ENCODE measurements at places on chromosomes 5 and 9.

DNA sequence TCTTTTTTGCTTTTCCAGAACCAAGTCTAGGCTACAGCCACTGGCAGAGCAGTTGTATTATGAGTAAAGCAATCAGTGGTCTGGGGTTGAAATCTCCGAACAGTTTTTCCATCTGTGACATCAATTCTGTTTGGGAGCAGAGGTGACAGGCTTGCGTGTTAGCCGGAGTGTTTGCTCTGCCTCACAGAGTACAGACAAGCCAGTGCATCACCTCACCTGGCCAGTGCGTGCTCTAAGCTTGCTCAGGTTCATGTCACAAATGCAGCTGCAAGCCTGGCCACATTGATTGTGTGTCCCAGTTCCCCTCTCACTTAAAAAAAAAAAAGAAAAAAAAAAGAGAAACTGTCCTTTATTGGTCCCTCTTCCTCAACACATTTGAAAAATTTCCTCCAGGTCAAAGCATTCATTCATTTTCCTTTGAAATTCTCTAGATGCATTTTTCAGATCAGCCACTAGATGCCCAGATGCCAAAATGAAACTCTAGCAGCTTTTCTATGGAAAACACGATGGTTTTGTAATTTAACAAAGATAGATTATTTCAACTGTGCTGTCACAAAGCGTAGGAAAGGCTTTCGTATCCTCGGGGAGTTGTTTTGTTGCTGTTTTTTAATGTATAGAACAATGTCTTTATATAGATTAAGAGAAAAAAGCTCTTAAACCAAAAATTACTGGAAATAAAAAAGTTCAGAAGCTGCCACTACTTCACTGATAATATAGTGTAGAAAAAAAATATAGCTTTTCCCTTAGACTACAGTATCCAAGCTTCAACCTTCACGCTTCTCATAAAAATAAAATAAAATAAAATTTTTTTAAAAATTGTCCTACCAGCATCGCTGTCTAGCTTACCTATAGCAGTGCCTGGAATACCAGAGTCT lies 585.5 kb downstream of the TLE1 start:
- DNase-seq, result no peak

DNA sequence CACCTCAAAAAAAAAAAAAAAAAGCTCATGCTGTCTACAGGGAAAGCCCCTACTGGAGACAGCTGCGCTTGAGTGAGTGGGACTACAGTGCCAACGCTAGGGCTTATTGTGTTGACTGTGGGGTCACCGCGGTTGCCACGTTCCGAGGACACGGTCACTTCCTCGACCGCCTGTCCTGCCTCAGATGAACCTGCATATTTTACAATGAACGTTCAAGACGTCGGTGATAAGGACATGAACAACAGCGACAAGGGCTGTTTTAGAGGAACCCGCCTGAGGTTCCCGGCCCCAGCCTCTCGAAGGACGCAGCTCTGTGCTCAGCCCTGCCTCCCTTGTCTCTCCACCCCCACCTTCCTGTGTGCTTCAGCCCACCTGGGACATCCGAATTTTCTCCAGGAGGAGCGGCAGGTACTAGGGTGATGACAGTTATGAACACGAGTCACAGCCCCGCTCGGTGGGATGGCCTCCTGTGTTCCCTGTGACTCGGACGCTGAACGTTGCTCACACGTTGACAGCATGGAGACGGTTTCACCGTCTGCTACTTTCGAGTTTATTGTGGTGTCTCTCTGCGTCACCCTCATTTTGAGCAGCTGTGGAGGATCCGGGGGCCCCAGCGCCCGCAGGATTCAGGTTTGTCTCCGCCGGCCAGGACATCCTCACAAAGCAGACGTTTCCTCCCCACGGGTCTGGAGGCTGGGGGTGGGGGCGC lies 11.3 kb upstream of the DIPK1B start:
- DNase-seq, result no peak

GRCh38 chr5:168706655-168707069 lies 127.5 kb upstream of the PANK3 start:
- peak; percentile 66 for DNase-seq

DNA sequence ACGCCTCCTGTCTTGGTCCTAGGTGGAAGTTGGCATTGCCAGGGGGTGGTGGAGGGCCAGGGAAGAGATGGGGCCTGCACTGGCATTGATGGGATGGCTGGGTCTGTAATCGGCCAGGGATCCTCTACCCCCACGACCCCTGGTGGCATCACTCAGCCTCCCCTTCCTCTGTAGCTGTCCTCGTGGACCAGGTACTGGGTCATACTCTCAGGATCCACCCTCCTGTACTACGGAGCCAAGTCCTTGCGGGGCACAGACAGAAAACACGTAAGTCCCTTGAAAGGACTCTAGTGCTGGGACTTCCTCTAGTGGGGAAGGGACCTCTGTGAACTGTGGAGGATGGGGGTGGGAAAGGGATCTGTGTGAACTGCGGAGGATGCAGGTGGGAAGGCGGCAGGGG lies 52.1 kb upstream of the GARNL3 start:
- DNase-seq, result no peak

DNA sequence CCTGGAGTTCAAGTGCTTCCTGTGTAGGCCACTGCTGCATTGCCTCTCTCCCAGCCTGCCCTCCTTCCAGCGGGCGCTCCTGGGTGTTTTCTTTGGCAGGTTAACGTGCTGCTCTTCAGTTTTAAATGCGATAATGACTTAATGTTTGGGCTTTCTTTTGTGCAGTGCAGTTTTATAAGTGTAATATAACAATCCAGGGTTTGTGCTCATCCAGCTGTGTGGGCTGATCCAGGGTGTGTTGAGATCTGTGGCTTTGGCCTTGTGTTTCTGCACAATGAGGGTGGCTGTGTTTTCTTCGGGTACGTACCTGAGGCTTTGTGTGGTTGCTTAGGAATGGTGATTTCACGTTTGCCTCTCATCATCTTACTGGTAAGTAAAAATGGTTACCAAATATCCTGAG lies 50.6 kb downstream of the PCSK5 start:
- no peak for DNase-seq

DNA sequence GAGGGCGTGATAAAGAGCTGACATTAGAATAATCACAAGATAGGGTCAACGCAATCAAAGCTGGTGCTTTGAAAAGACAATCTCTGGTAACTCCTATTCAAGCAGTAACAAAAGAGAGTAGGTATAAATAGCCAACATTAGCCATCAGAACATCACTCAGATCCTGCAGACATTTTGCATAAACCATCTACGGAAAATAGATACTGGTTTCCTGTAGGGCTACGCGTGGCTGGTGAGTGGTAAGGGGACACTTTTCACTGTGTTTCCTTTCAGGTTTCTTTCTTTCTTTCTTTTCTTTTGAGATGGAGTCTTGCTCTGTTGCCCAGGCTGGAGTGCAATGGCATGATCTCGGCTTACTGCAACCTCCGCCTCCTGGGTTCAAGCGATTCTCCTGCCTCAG lies 22.3 kb downstream of the TTF1 start:
- DNase-seq, result no peak

DNA sequence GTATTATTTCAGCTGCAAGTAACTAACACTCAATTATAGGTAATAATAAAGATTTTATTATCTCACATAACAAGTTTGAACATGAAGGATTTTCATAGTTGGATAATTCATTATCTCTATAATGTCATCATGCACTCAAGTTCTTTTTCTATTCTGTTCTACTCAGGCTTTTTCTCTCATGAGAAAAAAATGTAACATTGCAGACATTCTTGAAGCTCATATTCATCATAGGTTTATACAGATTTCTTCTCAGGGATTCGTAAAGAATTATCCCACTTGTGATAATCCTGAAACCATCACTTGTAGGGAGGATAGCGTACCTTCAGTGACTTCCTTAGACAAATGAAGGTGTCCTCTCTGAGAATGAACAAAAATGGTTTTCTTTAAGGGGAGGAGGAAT lies 150.3 kb downstream of the XRCC4 start:
- DNase-seq, result no peak

GRCh38 chr9:128419061-128419925 lies 1.4 kb upstream of the CERCAM start:
- DNase-seq, result no peak

DNA sequence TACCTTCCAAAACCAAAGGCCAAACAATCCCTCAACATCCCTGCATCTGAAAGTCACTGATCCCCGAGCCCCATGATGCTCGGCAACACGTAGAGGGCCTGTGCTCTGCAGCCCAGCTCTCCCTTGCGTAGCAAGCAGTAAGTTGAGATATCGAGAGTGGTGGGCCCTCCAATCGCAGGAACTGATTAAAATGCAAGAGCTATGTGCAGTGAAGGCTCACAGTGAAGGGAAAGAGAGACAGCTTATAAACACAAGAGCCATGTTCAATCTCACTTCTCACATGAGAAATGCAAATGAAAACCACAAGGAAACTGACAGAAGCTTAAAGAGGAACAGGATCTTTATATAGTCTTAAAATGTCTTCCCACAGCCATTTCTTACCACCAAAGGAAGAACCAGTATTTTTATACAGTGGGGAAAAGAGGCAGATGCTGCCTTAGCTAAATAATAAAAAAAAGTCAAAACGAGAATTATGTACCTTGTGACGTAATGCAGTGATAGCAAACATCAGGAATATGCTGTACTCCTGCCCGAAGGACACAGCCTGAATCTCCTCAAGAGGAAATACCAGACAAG lies 24.6 kb downstream of the TTF1 start:
- DNase-seq, result no peak

- no peak for DNase-seq
Observed at GRCh38 chr5:143721925-143722324, 90.0 kb upstream of the HMHB1 start.

DNA sequence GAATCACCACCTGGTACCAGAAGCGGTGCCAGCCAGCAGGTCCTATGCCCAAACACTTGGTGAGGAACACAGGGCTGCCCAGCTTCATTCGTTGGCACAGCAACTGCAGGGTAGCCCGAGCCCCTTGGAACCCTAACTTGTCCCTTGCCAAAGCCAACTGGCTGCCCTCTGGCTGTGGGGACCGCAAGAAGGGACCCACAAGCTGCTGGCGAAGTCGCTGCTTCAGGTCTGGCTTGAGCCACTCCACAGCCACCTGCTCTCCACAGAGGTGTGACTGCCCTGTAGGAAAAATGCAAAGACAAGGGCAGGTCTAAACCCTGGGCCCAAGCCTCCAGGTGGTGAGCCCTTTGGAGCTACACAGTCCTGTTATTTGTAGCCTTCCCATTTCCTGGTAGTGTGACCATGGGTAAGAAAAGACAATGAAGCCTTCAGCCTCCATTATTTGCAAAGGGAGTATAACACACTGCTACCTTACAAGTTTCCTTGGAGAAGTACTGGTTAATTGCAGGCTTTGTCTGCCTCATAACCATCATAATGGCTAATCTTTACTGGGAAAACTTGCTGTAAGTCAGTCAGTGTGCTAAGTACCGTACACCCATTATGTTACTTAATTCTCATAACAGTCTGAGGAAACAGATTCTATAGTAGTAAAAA lies 1.8 kb downstream of the DND1 start:
- DNase-seq, result no peak

- no peak for DNase-seq
Observed at GRCh38 chr9:93536167-93536566, 40.2 kb upstream of the PHF2 start.

DNA sequence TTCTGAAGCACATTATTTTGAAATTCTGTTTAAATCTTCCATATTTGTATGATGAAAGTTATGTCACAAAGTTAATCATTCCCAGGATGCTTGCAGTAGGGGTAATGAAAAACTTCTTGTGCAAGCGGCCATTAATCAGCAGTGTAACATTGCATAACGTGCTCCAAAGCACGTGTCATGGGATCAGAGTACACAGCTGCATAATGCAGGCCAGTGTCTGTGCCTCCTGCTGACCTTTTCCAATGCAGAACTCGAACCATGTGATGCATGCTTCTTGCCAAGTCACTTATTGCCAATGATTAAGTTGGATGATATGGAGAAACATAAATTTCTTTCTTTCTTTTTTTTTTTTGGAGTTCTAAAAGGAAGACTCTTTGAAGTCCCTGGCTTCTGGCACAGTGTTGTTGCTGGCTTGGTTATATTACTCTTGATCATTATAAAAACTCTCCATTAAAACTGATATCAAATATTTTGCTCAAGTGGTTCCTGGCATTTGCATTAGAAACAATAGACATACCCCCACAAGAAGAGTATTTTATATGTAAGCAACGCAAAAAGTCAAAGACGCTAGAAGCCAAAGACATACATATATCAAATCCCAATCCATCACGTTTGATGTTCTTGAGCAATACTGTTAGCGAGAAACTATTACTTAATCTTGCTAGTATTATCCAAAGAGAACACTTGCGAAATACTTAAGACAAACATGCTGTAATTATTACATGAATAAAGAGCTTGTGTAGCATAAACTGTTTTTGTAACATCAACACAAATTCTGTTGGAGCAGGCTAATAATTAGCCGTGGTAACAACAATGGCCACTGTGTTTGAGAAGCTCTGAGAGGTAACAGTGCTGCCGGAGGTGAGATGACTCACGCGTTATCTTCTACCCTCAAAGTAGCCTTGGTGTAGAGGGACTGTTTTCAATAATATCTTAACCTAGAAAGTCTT lies 164.2 kb downstream of the AUH start:
- DNase-seq, result peak; percentile 86

DNA sequence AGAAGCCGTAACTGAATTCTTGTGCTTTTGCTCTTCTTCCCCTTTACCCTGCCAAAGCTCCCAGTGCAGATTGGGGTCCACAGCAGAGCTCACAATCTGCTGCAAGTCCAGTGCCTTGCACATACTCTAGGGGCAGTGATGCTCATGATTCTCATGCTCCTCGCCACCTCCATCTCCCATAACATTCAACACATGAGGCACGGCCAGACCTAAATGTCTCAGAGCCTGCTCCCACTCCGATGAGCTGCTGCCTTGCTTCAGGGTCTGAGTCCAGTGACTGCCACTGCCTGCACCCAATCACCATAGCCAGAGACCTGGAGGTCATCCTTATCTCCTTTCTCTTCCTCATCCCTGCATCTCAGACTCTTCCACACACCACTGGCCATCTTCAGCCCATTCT lies 10.5 kb downstream of the CSF1R start:
- DNase-seq, result peak; percentile 4

DNA sequence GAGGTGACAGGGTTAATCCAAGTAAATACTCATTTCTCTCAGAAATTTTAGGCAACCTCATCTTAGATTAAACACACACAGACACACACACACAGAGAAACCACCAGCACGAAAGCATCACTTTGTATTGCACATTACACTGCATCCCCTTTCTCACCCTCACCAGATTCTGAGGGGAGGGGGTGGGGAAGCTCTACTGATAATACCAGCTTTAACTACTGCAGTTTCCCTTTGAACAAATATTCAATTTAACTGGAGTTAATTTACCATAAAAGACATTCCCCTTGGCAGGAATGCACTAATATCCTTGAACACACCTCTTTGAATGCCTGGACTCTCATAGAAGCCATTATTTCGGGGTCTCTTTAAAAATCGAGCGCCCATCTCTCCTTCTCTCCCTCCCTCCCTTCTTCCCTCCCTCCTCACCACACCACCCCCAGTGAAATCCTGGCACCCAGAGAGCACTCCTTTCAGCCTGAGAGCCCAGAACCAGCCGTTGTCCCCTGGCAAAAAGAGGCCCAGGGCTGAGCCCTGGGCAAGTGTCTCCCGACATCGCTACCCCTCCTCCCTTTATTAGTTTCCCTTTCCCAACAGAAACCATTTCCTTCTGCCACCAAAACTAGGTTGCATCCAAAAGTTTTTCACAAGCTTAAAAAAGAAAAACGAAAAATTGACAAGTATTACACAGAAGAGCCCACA lies 2.8 kb upstream of the NFIB start:
- no peak for DNase-seq

All from right hindlimb (tissue), 1 donor.